ENCODE measurements at places on chromosomes 7 and 10. TPM values are rescaled to one million over a fixed set of nuclear protein-coding genes. Genes with fewer than 3 reads are reported as not detected.

DNA sequence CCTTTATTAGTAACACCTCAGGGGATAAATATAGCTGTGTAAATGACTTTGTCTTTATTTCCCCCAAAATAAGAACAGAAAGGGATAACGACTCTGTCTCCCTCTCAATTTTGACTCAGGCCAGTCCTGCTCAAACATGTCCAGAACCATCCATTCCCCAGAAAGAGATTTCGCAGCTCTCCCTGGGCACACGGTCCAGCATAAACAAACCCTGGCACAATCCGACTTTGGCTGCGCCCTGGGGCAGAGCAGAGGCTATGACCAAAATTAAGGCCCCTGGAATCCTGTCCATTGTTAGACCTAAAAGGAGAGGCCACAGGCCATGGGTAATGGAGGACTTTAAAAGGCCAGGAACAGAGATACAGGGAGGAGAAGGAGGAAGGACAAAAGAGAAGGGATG is 99.1 kb downstream of the PRPF18 start:
- no peak for DNase-seq

FRAT1 gene
- polyA plus RNA-seq, result 2.0 TPM

DNA sequence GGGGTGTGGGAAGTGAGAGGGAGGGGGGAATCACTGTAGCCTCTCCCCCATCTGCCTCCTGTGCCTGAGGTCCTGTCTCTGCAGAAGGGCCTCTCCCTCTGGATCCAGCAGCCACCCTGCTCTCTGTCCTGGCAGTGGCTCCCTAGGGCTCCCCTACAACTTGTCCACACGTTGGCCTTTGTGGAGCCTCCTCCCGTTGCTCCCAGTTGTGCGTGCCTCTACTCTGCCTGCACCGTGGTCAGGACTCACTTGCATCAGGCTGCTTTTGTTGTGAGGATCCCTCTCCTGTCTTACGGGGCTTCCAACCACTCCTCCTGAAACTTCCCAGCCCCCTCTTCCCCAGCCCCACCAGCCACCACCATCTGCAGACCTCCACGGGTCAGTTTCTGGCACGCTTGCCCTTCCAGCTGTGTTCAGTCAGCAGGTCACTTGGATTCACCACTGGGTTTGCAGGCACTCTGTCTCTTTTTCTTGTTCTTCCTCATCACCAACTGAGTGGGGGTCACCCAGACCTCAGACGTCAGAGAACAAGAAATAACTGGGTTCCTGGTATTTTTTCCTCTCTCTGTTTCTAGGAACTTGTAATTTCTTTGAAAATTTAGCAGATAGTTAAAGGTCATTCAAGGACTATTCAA is 62.3 kb downstream of the RAMP3 start:
- no peak for DNase-seq

CRPPA gene
- 0.59 TPM for polyA plus RNA-seq

GRCh38 chr10:95273393-95274312 is 17.1 kb downstream of the PDLIM1 start:
- DNase-seq, result peak; percentile 81

- DNase-seq, result no peak
Observed at GRCh38 chr10:109851616-109852474, 71.5 kb downstream of the XPNPEP1 start.

TRIM50 gene
- polyA plus RNA-seq, result not detected

GRCh38 chr10:2935647-2936386 is 131.5 kb upstream of the PFKP start:
- DNase-seq, result no peak

DNA sequence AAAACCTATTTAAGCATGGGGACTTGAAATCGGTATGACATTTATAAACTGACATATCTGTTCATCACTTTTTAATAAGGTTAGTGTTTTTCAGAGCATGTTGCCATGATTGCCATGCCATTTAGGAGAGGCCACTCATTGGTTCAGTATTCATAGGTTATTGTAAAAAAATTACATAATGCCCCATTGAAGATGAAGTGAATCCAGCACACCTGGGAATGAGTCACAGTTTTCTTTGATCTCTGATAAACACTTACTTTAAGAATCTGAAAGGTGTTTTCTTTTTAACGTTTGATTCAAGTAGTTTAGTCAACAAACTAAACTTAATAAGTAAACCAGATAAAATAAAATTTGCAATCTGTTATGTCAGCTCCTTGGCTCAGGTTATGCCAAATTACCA is 278.3 kb downstream of the ARL4A start:
- DNase-seq, result no peak

DNA sequence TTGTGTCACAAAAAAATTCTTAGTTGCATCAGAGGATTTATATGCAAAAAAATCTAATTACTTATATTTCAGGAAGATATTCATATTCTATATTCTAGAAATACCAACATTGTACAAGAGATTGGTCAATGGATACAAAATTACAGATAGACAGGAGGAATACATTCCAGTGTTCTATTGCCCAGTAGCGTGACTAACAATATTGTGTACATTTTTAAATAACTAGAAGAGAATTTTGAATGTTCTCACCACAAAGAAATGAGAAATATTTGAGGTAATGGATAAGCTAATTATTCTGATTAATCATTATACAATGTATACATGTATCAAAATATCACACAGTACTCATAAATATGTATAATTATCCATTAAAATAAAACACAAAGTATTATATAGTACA is 253.3 kb downstream of the IPMK start:
- no peak for DNase-seq

CCDC126 gene
- 6.2 TPM for polyA plus RNA-seq

GRCh38 chr7:22935269-22935668 is 78.7 kb downstream of the HYCC1 start:
- no peak for DNase-seq

DNA sequence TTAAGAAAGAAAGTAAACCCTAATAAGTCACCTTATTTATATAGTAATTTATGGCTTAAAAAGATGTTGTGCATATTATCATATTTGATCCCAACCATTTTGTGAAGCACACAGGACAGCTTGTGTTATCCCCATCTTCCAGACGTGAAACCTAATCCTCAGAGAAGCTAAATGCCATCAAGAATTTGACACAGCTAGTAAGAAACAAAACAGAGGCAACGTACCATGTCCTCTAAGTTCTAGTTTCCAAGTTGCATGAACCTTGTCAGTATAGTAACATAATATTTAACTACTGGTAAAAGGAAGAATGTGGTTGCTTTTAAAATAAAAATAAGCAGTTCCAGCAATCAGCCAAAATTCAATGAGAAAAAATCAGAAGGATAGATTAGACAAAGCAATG is 41.5 kb downstream of the PTN start:
- DNase-seq, result no peak

ST8SIA6 gene
- polyA plus RNA-seq, result 0.20 TPM

GCK gene
- 0.12 TPM for polyA plus RNA-seq

- no peak for DNase-seq
Observed at GRCh38 chr7:105286441-105286840, 102.3 kb downstream of the SRPK2 start.

KCNMA1 gene
- 36.7 TPM for polyA plus RNA-seq

RBP3 gene
- polyA plus RNA-seq, result not detected

Data from A549 (cell line).